Kidney (tissue), 22 donors: ENCODE measurements at places on chromosomes 16 and 17. TPM values are rescaled to one million over a fixed set of nuclear protein-coding genes. Genes with fewer than 3 reads are reported as not detected.

DNA sequence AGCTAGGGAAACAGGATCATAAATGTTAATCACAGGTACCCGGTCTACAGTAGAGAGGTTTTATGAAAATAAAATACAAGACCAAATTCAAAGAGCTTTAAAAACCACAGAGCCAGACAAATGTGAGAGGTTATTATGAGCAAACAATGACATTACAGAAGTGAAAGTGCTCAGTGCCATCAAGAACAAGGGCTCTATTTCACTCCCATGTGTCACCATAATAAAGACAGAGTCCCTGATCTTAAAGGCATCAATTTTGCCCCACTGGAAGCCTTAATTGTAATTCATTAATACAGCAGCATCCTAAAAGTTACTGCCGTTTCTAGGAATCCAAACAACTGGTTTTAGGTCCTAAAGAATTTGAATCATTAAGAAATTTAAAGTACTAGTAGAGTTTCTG is 43.7 kb upstream of the CDRT4 start:
- DNase-seq: no peak
- H3K4me1 ChIP-seq: no peaks in the 10 kb centered on the region
- peaks cover 2% of the 10 kb centered on the region for H3K36me3 ChIP-seq
- no peaks in the 10 kb centered on the region for H3K27me3 ChIP-seq

Gene TPSG1
- 3.4 TPM for total RNA-seq

DNA sequence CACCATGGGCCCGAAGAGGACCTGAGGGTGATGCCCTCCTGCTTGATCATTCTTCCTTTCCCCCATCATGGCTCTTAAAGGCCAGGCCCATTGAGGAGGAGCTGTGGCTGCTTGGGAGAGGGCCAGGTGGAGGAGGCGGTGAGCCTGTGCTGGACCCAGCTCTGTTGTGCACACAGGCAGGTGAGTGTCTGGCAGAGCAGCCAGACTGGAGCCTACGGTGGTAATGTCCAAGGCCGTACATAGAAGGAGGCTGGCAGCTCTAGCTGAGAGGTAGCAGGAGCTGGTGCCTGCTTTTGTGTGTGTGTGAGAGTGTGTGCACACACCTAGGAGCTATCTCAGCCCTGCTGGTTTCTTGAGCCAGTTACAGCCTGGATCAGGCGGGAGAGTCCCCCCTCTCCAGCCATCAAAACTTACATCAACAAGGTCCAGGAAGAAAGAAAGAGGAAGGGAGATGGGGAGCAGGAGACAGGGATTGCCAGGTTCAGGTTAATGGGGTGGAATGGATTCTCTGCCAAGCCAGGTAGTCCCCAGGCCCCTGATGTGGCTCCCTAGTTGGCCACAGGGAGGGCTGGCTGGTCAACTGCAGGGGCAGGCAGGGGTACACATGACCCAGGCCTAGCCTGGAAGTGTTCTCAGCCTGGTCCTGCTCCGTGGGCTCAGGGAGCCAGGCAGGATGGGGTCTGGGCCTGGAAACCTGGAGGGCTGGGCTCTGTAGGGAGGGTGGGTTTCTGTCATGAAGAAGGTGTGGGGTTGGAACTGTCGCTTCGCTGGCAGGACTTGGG is 107.1 kb downstream of the RAP1GAP2 start:
- peak overlapping the region; percentile 59 for H3K27ac ChIP-seq
- no peak overlapping the region for H3K4me3 ChIP-seq
- DNase-seq: no peak
- H3K36me3 ChIP-seq: no peaks in the 10 kb centered on the region
- peaks cover 4% of the 10 kb centered on the region for H3K4me1 ChIP-seq
- H3K27me3 ChIP-seq: no peaks in the 10 kb centered on the region

Gene BMERB1
- total RNA-seq: 48.8 TPM

DNA sequence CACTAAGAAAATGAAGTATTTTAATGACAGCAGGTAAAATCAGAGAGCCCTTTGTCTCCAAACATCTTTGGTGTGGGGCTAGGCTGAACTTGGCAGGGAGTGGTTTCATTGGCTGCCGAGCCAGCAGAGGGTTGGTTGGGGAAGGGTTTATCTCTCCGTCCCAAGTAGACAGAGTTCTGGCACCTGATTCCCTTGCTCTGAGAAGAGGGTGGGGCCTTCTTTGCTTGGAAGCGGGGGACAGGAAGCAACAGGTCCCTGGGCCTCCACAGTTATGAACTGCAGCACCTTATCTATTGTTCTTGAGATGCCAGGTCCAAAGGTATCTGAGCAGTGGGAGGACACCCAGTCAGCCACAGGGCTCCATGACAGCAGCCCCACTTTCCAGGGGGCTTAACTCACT is 12.3 kb upstream of the CDH1 start:
- no peaks in the 10 kb centered on the region for H3K36me3 ChIP-seq
- H3K27me3 ChIP-seq: no peaks in the 10 kb centered on the region
- no peak for DNase-seq
- H3K27ac ChIP-seq: no peak overlapping the region
- no peaks in the 10 kb centered on the region for H3K4me1 ChIP-seq
- no peak overlapping the region for H3K4me3 ChIP-seq

GRCh38 chr16:68737046-68737729 is at the start of gene CDH1:
Gene CDH1 (plus strand): TSS chr16:68737292. CDS start chr16:68737416, 124 bp downstream.
- no peaks in the 10 kb centered on the region for H3K36me3 ChIP-seq
- H3K4me3 ChIP-seq: peak within 1 kb of the TSS; percentile 54
- peak within 1 kb of the TSS; percentile 86 for H3K27ac ChIP-seq
- DNase-seq: peak; percentile 92
- peaks cover 11% of the 10 kb centered on the region for H3K4me1 ChIP-seq
- no peaks in the 10 kb centered on the region for H3K27me3 ChIP-seq

- no peaks in the 10 kb centered on the region for H3K36me3 ChIP-seq
- H3K4me1 ChIP-seq: no peaks in the 10 kb centered on the region
- no peak overlapping the region for H3K4me3 ChIP-seq
- no peaks in the 10 kb centered on the region for H3K27me3 ChIP-seq
- no peak overlapping the region for H3K27ac ChIP-seq
- no peak for DNase-seq
Measured at GRCh38 chr17:77231076-77231871, 90.5 kb downstream of the SEC14L1 start.

DNA sequence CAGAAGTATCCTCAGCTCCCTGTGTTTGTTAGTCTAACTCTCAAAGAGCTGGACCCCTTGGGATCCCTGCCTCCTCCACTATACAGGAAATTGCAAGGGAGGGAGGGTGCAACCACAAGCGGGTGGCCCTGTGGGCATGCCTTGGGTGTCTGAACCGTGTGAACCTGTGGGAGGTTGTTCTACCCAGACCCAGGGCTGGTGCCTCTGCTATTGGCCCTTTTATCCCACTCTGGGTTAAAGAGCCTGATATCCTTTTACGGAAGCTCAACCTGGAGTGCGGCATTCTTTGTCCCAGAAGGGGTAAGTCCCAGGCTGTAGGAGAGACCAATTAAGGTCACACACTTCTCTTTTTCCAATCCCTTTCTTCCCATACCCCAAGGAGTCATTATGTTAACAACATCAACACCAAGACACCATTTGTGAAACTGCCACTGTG is 53.4 kb downstream of the ARSG start:
- H3K36me3 ChIP-seq: no peaks in the 10 kb centered on the region
- no peaks in the 10 kb centered on the region for H3K4me1 ChIP-seq
- no peak overlapping the region for H3K4me3 ChIP-seq
- DNase-seq: no peak

GRCh38 chr17:8359769-8360168 is 16.7 kb downstream of the KRABD2 start:
- DNase-seq: no peak
- no peaks in the 10 kb centered on the region for H3K36me3 ChIP-seq
- peaks cover 7% of the 10 kb centered on the region for H3K4me1 ChIP-seq
- no peak overlapping the region for H3K4me3 ChIP-seq

DNA sequence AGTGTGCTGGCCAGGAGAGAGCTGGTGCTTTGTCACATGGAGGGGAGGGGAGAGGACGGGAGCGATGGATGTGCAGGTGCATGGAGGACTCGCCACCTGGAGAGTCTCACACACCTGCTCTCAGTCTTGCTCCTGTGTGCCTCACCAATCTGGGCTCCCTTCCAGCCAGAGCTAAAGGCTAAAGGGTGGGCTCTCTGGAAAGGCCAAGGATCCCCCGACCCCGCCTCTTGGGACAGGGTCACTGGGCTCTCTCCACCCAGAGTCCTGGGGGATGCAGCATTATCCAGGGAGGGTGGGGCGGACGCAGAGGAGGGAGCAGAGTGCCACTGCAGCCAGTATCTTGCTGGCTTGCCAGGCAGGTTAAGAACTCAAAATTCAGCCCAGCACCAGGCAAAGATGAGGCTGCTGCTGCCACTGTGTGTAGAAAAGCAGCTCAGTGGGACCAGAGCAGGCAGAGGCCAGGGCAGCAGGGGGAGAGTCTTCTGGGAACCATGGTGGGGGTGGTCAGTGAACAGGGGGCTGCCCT is 5.4 kb upstream of the STAT5B start:
- no peak overlapping the region for H3K27ac ChIP-seq
- no peak for DNase-seq
- H3K36me3 ChIP-seq: no peaks in the 10 kb centered on the region
- H3K4me1 ChIP-seq: no peaks in the 10 kb centered on the region
- no peak overlapping the region for H3K4me3 ChIP-seq

DNA sequence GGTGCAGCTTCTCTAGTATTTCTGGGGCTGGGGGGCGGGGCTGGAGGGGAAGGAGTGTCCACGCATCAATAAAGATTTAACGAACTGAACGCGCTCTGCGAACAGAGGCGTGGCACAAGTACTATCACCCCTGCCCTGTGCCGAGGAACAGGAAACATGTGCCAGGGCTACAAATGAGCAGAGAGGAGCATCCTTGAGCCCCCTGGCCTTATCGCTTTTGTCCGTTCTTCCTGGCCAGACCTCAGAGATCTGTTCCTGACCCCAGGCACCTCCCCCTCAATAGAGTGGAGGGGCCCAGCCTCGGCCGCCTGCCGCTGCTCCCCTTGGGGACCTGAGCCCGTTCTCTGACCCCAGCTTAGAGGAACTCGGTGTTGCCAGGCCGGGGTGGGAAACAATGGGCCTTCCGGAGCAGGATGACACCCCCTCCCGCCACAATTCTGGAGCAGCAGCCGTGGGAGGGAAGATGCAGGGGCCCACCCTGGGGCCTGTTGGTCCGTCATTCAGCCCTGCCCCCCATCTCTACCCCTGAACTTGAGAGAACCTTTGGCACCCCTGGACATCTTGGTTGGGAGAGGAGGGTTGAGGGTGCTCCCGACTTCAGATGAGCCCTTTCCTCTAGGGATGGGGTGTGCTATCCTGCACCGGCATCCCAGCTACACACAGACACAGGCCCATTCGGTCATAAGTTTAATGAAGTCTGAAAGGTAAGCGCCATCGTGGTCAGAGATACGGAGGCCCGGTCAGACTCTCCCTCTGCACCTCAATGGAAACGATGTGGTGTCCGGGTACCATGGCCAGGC is 1.1 kb downstream of the NAA38 start:
- H3K4me3 ChIP-seq: peak overlapping the region; percentile 80
- DNase-seq: peak; percentile 90
- H3K36me3 ChIP-seq: peaks cover 7% of the 10 kb centered on the region

- DNase-seq: no peak
- no peak overlapping the region for H3K27ac ChIP-seq
- H3K27me3 ChIP-seq: no peaks in the 10 kb centered on the region
- no peak overlapping the region for H3K4me3 ChIP-seq
- H3K36me3 ChIP-seq: no peaks in the 10 kb centered on the region
Measured at GRCh38 chr16:27597361-27597760, 47.4 kb downstream of the KATNIP start.

- H3K4me1 ChIP-seq: no peaks in the 10 kb centered on the region
- no peaks in the 10 kb centered on the region for H3K36me3 ChIP-seq
- H3K4me3 ChIP-seq: no peak overlapping the region
- no peaks in the 10 kb centered on the region for H3K27me3 ChIP-seq
- DNase-seq: peak; percentile 25
- no peak overlapping the region for H3K27ac ChIP-seq
Measured at GRCh38 chr17:19578545-19578944, 44.9 kb downstream of the SLC47A1 start.

GRCh38 chr16:21580807-21581206 is 18.6 kb upstream of the METTL9 start:
- H3K36me3 ChIP-seq: no peaks in the 10 kb centered on the region
- DNase-seq: no peak
- H3K27ac ChIP-seq: no peak overlapping the region

GRCh38 chr16:88606148-88606757 is 32.1 kb upstream of the IL17C start:
- no peaks in the 10 kb centered on the region for H3K27me3 ChIP-seq
- H3K36me3 ChIP-seq: peaks cover 25% of the 10 kb centered on the region
- no peak for DNase-seq

- no peak overlapping the region for H3K4me3 ChIP-seq
- no peak overlapping the region for H3K27ac ChIP-seq
- no peaks in the 10 kb centered on the region for H3K27me3 ChIP-seq
Measured at GRCh38 chr17:394718-395095, 42.1 kb upstream of the RPH3AL start.

- no peak overlapping the region for H3K27ac ChIP-seq
- no peak for DNase-seq
- H3K4me1 ChIP-seq: peaks cover 8% of the 10 kb centered on the region
- no peaks in the 10 kb centered on the region for H3K36me3 ChIP-seq
Measured at GRCh38 chr17:37089956-37090355, 141.2 kb downstream of the AATF start.

Gene FBXL16
- total RNA-seq: 44.9 TPM

- no peak for DNase-seq
- no peak overlapping the region for H3K27ac ChIP-seq
- H3K27me3 ChIP-seq: no peaks in the 10 kb centered on the region
- H3K4me3 ChIP-seq: no peak overlapping the region
Measured at GRCh38 chr17:63407741-63408330, 38.3 kb downstream of the CYB561 start.

Gene KRT13
- not detected for total RNA-seq

DNA sequence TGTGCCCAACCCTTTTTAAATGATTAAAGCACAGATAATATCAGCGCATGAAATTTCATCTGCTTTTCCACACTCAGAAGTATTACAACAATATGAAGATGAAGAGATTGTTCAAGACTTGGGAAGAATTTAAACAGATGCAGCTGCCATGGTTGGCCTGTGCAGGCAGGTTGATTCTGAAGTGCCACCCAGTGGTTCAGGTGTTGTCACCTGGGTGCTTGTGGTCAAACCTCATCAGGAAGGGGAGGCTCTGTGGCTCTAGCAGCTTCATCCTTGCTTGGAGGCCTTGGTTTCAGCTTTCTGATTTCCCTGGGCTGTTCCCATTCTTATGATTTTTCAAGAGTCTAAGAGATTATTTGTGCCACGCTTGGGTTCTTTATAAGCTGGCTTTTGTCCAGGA is 22.2 kb upstream of the CLEC18C start:
- no peak overlapping the region for H3K27ac ChIP-seq
- H3K36me3 ChIP-seq: peaks cover 17% of the 10 kb centered on the region
- no peak for DNase-seq
- no peak overlapping the region for H3K4me3 ChIP-seq
- H3K27me3 ChIP-seq: no peaks in the 10 kb centered on the region
- no peaks in the 10 kb centered on the region for H3K4me1 ChIP-seq
